ENCODE measurements at places on chromosomes 1 and 21.

GRCh38 chr1:40908350-40908749 lies 46.2 kb upstream of the CITED4 start:
- DNase-seq: no peak

DNA sequence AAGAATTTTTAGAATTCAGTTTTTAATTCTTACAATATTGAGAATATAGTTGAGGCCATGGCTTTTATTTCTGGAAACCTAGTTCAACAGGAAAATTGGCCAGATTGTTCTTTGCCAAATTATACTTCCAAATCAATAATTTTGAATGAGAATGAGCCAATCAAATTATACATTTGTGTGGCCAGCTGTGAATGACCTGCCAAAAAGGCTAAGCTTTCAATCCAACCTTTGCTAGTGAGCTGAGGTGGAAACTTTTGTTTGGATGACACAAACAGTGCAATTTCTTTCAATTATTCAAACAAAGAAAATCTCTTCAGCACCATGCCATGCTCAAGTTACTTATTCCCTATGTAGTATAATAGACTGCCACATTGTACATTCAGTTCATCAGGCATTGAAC lies 167.8 kb downstream of the PATJ start:
- no peak for DNase-seq

- DNase-seq: no peak
Measured at GRCh38 chr1:240232530-240232929, 140.8 kb downstream of the FMN2 start.

GRCh38 chr21:15206514-15206913 lies 141.7 kb upstream of the NRIP1 start:
- DNase-seq: no peak

- no peak for DNase-seq
Measured at GRCh38 chr1:30257742-30258380, 465.5 kb downstream of the MATN1 start.

DNA sequence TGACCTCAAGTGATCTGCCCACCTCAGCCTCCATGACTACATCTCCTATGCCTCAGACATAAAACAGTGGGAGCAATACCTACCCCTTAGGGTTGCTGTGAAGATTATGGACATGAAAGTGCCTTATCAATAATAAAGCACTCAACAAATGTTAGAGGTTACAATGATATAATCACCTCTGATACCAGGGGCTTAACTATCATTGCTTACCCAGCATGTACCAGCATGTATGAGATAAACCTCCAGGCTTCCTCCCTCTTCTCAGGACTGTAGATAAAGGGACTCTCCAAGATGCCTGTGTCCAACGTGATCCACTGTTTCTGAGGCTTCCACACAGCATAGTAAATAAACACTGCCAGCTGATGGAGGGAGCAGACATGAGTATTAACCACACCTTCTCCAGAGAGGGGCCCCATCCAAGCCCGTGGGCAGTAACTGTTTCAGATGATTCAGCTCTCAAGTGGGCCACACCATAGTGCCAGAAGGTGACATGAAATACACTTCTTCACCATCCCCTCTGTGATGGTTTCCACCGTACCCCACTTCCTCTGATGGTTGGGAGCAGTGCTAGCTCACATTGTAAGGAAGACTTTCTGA lies 26.2 kb downstream of the RHBDL2 start:
- DNase-seq: peak; percentile 48

- DNase-seq: no peak
Measured at GRCh38 chr1:3049164-3049563, 19.8 kb upstream of the PRDM16 start.

DNA sequence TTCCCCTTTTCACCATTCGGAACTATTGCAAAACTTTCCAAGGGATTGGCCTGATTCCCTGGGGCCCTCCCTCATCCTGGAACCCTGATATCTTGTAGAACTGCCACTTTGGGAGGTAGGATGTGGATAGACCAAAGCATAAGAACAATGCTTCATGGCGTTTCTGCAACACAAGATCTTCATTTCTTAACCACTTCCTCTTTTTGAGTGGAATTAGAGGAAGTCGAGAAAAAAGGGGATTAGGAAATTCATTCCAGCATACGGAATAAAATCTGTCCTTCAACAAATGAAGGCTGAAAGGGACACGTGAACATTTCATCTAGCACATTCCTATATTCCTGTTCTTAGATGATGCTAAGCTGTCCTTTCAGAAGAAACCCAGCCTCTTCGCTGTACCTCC lies 149.3 kb downstream of the HUNK start:
- DNase-seq: no peak

GRCh38 chr1:219031809-219032208 lies 141.9 kb upstream of the LYPLAL1 start:
- no peak for DNase-seq

- no peak for DNase-seq
Measured at GRCh38 chr1:29986986-29987385, 736.4 kb downstream of the MATN1 start.

DNA sequence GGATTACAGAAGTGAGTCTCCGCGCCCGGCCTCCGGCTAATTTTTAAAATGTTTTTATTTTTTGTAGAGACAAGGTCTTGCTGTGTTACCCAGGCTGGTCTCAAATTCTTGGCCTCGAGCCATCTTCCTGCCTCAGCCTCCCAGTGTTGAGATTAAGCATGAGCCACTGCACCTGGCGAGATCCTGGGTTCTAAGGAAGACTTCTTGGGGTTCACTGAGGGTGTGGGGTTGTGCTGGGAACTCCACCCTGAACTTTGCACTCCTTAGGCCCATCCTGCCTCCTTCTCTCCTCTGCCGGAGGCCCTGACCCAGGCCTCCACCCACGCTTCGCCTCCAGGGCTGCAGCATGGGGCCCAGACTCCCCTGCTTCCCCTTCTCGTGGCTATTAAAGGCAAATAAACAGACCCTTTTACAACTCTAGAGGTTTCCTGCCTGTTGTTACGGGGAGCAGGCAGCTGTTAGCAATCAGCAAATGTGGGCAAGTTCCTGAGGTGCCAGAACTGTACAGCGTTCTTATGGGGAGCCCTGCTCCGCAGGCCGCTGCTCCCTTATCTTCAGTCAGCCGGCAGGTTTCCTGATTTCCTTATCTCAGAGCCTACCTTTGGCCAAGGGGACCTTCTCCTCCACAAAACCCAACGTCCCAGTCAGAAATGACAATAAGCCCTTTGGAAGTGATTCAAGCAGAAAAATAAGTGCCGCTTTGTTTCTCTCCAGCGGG lies 41.0 kb upstream of the LIN9 start:
- DNase-seq: no peak

GRCh38 chr1:193562121-193562520 lies 375.7 kb upstream of the B3GALT2 start:
- no peak for DNase-seq

- DNase-seq: no peak
Measured at GRCh38 chr1:112722601-112723510, 7.7 kb upstream of the PPM1J start.

GRCh38 chr1:230026139-230026538 lies 40.9 kb upstream of the GALNT2 start:
- DNase-seq: no peak

- DNase-seq: no peak
Measured at GRCh38 chr1:106802181-106802580, 254.3 kb upstream of the PRMT6 start.

- no peak for DNase-seq
Measured at GRCh38 chr1:178690496-178690895, 34.5 kb upstream of the RALGPS2 start.

DNA sequence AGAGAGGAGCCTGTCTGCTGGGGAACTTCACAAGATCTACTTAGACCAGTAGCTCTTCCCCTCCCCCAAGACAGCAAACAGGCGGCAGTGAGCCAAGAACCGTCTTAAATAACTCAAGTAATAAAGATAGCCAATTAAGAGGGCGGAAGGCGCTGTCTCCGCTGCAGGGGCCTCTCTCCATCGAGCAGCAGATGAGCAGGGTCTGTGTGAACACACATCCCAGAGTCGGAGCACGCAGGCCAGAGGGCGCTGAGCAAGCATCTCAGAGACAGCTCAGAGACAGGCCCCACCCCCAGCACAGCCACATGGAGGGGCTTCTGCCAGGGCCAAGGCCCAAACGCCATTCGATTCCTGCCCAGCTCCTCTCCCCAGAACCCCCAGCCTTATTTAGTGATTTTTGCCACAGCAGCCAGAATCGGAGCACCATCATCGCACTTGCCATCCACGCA lies 11.1 kb downstream of the IFFO2 start:
- no peak for DNase-seq

DNA sequence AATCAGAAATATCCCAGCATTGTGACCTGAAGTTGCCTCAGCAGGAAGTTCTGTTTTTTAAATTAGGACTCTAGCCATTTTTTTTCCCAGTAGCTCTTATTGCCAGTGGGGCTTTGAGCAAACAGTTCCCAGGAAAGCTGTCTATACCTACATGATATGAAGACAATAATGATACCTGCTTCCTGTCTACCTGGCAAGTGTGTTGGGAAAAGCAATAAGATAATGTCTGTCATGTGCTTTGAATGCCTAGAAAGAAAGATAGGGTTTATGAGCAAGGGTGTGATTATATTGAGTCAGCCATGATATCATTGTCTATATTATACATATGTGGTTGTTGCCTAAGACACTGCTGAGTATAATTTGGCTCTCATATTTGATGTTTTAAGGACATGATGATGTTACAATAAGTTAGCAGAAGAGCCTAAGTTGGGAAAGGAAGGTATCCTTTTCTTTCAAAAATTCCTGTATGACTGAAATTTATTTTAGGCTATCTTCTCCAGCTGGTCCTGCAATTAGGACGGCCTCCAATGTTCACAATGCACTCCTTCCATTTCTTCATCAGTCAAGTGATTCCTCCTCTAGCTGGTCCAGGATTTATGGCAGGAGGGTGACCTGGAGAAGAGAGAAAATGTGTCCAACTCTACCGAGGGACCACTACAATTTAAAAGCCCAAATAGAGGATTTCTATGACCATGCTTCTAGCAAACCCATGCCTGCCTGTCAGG lies 99.6 kb upstream of the CDC42BPA start:
- DNase-seq: no peak

DNA sequence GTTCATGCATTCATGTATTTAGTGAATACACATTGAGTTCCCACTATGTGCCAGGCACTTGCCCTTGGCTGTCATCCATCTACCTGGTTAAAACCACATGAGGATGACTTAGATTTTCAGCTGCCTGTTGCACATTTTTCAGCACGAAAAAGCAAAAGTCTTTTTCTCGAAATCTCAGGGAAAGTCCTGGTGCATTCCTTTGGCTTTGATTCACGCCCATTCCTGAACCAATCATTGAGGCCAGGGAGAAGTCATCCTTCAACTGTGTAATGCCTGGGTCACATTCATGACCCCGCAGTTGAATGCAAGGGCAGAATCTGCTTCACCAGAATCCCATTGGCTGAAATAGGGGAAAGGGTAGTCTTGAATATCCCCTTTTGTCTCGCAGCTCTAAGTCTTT lies 84.4 kb downstream of the RNF220 start:
- DNase-seq: no peak

DNA sequence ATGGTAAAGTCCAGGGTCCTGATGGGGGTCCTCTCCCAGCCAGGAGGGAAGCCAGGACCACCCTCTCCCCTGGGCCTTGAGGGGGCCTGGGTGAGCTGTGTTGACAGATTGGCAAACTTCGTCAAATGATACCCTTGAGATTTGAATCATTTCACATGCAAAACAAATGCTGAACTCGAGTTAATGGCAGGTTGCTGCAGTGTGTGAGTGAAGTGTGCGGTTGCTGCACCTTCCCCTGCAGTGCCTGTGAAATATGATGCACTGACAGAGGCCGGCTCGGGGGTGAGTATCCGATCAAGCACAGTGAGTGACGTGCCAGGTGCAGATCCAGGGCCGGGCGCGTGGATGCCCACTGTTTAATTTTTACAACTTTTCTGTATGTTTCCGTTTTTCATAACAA lies 5.7 kb upstream of the KRTAP12-1 start:
- no peak for DNase-seq

- no peak for DNase-seq
Measured at GRCh38 chr1:119010201-119010600, 22.1 kb upstream of the TBX15 start.

- DNase-seq: no peak
Measured at GRCh38 chr1:172679000-172679772, 20.3 kb downstream of the FASLG start.

DNA sequence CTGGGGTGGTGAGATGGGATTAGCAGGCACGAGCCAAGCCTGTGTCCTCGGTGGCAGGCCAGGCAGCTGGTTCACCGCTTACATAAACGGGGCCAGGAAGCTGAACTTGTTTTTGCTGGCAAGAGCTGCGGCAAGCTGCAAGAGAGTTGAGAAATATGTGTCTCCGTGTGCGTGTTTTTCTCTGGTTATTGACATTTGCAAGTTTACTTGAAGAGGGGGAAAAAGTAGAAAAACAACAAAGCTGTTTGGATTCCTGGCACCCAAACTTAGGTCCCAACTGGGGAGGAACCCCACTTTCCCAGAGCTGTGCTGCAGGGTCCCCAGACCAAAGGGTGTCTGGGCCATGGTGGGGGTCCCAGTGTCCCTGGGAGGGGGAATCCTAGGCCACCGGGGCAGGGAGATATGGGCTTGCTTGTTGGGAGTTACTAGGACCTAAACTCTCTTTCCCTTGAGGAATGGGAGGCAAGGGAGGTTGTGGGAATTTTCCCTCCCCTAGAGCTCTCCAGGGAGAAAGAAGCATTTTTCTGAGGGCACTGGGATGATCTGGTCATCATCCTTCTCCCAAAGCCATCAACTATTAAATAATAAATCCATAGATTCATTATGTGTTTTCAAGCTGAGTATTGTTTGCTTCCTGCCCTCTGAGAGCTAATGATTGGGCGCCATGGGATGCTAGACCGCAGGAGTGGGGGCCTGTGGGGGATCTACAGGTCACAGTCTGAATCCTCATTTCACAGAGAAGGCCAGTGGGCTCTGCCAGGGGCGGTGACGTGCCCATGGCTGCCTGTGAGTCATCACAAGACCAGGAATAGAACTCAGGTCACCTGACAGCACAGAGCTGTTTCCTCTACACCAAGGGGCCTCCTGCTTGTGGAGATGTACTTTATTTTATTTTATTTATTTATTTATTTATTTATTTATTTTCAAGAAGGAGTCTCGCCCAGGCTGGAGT lies 14.8 kb downstream of the IL6R start:
- DNase-seq: peak; percentile 69

DNA sequence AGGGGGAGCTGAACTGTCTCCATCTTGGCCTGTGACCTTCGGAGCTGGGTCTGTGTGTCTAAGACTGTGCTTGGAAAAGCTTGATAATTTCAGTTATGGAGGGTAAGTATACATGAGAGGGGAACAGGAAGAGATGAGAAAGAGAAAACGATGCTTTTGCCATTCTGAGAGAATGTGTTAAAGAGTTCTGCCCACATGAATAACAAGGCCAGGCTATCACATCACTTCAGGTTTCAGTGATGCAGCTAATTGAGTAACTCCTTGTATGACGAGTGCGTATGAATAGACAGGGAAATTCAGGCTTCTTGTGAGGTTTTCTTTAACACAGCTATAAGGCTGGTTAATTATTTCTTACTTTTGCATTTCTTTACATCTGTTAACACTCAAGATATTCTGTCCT lies 81.0 kb downstream of the PLPPR5 start:
- DNase-seq: no peak
